ENCODE measurements at places on chromosomes 5 and 9.

- no peak for DNase-seq
Measured at GRCh38 chr9:135340726-135341475, 138.7 kb upstream of the PPP1R26 start.

GRCh38 chr5:132195727-132196126, 31.9 kb downstream of the P4HA2 start:
- no peak for DNase-seq

- DNase-seq = no peak
Measured at GRCh38 chr9:82549174-82549821, 513.6 kb downstream of the RASEF start.

GRCh38 chr5:147509041-147509709, 693 bp downstream of the DPYSL3 start:
- peak; percentile 16 for DNase-seq

GRCh38 chr5:130759061-130759460, 406.0 kb downstream of the HINT1 start:
- no peak for DNase-seq

GRCh38 chr5:33067291-33067690, 356.2 kb downstream of the NPR3 start:
- no peak for DNase-seq

- no peak for DNase-seq
Measured at GRCh38 chr5:100846772-100847171, 56.3 kb downstream of the ST8SIA4 start.

GRCh38 chr5:67542479-67542878, 345.9 kb upstream of the CD180 start:
- no peak for DNase-seq

- no peak for DNase-seq
Measured at GRCh38 chr9:27196383-27196782, 87.4 kb downstream of the TEK start.

DNA sequence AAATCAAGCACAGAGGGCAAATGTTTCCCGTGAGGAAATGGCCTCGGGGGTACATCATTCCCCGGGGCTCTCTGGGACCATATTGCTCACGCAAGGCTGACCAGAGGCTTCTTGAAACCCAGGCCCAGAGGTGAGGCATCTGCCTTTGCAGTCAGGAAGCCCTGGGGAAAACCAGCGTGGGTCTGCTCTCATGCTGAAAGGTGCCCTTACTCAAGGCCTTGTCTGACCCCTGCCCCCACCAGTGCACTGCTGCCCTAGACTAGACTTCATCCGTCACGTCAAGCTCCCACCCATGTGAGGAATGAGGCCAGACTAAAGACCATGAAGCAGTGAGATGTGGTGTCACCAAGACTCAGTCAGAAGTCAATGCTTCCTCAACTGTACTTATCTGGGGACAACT, 66.1 kb downstream of the PAX5 start:
- DNase-seq = no peak

DNA sequence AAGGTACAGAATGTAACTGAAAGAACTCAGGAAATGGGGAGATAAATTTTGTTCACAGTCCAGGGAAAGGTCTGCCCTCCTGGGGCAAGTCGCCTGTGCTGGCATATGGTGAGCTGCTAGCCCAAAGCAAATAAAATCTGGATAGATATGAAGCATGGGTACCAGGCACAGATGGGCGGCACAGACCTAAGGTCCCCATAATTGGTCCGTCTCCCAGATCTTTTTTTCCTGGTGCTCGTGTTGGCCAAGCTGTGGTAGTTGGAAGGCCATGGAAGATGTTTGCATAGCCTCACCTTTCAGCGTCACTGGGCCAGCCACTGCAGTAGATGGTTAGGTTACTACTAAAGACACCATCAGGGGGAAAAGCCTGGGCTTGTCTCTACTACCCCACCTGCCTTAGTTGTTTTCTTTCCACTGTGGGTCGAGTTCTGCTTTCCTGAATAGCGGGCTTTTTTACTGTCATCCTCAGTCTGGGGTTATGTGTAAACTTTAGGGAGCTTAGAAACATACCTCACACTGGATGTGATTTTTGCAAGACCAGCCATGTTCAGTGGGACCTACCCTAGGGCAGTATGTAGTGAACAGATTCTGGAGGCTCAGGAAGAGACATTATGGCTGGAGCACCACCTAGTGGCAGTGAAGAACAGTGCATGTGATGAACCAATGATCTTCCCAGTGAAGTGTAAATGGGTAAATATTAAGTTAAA, 24.2 kb upstream of the GLRX start:
- DNase-seq = peak; percentile 79

DNA sequence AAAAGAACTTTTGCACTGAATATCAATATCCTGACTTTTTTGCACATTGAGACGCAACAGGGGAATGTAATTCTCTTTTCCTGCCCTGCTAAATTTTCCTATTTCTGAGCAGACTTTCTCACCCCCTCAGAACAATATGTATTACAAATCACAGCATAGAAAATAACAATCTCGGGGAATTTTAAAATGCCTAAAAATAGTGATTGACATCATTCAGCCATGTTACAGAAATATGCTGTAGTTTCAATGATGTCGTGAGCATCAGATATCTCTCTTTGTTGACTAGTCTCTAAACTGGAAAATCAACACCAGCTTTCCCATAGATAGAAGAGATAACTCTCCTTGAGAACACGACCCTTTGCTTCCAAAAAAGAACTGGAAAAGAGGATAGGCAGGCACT, 166.7 kb downstream of the ZDHHC21 start:
- no peak for DNase-seq

- no peak for DNase-seq
Measured at GRCh38 chr5:158388021-158388420, 529.1 kb upstream of the CLINT1 start.

DNA sequence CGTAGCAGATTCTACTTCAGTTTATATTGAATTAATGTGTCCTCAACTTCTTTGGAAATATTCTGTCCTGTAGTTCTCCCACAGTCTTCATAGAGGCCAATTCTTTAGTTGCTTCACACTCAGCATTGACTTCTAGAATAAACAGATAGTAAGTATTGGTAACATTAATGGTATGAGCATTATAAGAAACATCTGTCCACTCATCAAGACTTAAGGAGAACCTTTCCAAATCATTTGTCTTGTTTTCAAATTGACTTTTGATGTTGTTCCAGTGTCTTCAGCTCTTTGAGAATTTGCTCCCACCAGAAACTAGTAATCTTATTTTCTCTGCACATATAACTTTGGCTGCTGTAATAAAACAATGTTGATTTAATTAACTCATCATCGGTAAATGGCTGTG, 18.3 kb downstream of the RANBP17 start:
- no peak for DNase-seq

DNA sequence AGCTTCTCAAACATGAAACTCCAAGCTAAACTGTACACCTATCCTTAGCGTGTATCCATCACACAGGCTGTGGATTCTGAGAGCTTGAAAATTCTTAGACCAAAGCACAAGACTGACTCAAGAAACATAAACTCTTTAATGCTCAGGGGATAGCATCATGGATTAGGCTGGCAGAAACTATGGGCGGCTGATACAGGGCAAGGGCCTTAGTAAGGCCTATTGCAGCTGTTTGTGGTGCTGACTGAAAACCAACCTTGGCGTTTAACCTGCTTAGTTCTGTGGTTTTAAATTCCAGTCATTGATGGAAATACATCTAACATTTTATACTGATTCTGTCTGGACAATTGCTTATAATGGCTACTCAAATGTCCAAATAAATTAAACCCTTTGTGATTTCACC, 183.7 kb downstream of the TLR4 start:
- no peak for DNase-seq

DNA sequence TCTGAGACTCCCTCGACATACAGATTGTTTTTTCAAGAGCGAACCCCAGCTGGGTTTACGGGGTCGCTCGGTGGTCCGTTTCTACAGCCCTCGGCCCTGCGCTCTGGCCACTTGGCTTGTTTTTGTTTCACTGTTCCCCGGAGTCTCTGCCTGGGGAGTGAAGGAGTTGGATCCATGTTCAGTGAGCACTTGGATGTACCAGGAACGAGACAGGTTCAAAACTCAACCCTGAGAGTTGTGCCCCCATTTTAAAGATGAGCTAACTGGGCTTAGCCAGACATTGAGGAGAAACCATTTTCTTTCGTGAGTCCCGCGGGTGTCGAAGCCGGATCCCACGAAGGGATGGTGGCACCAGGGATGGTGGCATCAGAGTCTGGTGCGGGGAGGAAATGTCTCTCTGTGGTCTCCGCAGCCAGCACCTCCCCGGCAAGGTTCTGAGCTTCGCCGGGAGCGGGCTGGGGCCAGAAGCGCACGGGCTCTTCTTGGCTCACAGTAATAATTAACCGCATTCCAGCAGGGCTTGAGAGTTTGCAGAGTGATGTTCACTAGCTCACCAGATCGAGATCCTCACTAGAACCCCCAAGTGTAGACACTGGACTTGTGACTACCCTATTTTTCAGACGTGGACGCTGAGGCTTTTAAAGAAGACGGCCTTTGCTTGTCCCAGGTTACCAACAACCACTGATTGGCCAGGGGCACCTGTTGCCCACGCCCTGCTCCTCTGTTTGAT, 1.0 kb downstream of the MSX2 start:
- no peak for DNase-seq

- peak; percentile 82 for DNase-seq
Measured at GRCh38 chr9:114824110-114824509, 18.3 kb upstream of the TNFSF15 start.

DNA sequence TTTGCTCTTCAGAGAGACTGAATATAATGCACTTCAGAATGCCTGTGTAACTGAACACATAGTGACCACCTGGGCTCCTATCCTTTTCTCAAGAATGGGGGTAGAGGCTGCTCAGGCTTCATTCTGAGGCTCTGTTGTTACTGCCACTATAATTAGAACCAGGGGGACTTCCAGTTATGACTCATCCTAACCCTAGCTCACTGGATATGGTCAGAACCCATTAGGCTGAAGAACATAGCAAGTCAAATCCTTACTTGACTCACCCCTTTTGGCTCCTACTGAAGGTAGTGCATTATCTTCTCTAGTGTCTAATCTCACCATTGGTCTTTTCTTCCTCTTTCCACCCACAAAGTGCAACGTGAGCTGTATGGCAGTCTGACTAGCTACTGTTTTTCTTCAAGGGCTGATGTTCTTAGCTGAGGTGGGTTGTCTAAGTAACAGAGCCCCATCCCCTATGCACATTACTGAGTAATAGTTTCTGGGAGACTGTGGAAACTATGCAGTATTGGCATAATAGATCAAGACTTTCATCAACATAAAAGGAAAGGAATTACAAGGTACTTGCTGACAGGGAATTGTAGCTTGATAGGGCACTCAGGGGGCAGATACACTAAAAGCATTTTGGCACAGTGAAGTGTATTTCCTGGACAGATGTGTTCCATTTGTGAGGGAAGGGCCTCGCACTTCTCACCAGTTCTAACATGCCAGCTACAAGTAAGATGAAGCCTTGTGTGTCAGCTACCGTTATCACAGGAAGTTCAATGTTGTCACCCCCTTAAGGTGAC, 431.0 kb upstream of the MEF2C start:
- DNase-seq = peak; percentile 96

GRCh38 chr5:14178671-14179211, 35.6 kb downstream of the TRIO start:
- peak; percentile 95 for DNase-seq

GRCh38 chr5:61969755-61970154, 336.3 kb upstream of the KIF2A start:
- peak; percentile 8 for DNase-seq

DNA sequence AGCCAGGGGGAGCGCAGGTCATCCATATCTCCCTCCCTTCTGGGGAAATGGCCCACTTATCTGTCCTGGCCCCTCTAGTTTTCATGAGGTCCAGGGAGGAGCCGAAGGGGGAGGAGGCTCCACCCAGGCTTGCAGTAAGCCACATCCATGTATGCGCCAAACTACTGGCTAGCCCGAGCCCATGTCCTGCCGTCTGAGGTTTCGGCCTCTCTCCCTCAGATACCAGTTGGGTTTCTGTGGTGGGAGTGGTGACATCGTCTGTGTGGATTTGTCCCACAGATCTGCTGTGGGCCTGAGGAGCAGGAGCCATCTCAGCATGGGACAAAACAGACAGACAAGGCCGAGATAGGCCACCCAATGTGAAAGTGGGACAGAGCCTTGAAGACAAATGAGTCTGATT, 78.3 kb upstream of the ORM1 start:
- no peak for DNase-seq

- DNase-seq = no peak
Measured at GRCh38 chr5:120848883-120849282, 384.8 kb downstream of the PRR16 start.

Measured in IMR-90 (cell line).